ENCODE measurements at places on chromosomes 5 and 9.

DNA sequence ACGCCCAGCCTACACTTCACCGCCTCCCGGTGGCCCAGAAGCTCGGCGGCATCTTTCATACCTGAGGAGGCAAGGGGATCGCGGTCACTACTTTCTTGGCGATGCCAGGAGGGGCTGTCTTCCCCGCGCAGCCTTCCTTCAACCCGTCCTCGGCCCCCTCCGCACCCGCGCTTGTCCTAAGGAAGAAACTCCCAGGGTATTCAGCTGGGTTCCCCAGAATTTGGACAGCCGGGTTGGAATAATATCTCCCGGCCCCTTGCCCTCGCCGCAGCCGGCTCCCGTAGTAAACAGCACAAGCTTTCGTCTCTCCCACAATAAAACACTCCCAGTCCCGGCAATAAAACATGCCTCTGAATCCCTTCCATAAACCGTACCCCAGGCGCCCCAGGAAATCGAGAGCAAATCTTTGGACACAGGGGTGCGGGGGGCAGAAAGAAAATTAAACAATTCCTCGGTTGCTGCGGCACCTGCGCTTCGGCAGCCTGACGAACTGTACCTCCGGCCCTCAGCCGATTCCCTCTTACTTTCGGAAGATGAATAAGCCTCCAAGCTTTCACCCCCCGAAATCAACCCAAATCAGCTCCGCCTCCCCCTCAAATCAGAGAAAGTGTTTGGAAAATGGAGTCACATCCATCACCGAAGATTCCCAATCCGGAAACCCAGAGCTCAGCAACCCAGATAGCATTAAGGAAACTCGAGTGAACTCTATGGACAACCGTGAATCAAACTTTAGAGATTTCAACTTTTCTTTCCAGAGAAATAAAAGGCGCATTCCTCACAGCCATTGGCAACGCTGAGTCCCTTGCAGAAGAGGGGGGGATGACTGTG, 1.1 kb downstream of the OTP start:
- DNase-seq, result no peak

GRCh38 chr5:76408104-76408654, 5.1 kb downstream of the IQGAP2 start:
- no peak for DNase-seq

DNA sequence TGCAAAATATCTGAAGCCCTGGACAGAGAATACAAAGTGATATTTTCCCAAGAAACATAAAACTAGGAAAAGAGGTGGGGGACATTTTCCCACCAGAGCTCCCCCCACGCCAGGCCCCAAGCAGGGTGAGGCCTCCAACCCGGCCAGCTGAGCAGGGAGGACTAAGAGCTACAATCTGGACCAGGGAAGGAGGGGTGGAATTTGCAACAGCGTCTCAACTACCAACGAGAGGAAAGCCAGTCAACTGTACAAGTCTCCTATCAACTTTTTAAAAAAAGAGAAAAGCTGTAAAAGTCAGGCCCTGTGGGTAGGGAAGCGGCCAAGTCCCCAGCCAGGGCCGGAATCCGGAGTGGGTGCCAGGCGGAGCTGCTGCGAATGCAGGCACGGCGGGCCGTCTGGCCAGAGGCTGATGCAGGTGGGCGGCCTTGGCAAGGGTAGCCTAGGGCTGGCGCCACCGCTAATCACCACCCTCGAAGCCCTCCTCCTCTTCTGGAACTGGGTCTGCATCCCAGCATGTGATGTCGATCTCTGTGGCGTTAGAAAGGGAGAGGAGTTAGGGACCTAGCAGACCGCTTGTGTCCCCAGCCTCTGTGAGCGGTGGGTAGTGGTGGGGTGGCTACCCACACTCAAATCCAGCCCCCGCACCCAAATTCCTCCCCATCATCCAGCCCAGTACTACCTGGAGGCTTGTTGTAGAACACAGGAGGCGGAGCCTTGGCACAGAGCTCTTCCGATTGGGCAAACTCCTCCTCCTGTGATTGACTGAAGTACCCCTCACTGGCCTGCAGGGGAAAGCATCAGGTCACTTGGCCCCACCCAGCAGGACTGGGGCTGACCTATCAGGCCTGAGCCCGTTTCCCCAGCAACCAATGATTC, 10.6 kb downstream of the PRR7 start:
- DNase-seq, result no peak

DNA sequence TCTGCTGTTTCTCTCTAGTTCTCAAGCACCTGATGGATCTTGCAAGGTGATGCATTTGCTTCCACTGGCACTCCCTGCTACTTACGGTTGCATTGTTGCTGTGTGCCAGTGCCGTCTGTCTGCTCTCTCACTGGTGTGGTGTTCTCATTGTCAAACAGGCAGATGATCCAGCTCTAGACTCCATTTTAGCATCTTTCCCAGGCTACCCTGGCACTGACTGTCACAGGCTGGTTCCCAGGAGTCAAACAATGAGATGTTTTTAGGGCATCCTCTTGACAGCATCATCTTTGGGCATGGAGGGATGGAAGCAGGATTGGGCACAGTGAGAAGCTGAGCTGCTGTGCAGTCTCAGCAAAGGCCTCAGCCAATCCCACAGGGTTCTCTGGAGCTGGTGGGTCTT, 12.9 kb downstream of the MTRR start:
- DNase-seq, result no peak

- no peak for DNase-seq
These were observed 121.4 kb upstream of the TMEM161B start for GRCh38 chr5:88390096-88390441.

GRCh38 chr9:76893395-76893932, 12.4 kb downstream of the PRUNE2 start:
- DNase-seq, result no peak

DNA sequence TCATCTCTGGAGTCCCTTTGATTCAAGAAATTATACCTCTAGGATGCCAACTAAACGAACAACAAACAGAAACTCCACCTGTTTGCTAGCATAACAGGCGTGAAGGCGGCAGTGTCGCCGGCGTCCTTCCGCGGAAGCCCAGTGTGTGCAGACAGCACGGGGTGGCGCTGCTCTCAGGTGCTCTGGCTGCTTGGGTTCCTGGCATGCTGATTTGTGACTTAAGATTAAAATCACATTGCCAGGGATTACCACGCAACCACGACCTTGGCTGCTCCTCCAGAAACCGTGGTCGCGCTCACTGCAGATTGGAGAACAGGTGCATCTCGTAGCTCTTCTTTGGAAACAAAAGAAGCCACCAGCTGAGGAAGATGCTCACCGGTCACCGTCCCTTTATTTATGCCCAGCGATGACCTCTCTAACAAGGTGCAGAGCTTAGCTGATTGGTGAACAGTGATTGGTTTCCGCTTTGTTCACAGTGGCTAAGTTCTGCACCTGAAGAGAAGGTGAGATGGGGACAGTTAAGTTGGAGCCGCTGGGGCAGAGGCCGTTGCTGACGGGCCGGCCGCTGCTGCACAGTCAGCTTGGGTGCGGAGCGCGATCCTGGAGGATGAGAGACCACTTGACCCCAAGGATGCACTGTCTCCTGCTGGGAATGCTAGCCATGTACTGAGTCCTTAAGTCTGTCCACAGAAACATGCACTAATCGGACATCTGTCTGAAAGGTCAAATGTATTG, 232.3 kb downstream of the FANCC start:
- DNase-seq, result no peak

DNA sequence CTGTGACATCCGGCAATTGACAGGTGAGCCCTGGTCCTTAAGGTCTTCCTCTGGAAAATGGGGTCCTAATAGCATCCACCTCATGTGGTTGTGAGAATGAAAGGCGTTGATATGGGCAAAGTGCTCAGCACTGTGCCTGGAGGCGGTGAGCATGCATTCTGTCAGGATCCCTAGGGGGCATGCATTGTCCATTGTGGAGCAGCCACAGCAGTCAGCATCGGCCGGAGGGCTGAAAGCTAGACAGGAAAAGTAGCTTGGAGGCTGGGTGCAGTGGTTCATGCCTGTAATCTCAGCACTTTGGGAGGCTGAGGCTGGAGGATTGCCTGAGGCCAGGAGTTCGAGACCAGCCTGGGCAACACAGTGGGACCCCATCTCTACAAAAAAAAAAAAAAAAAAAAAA, 122.2 kb downstream of the LHX2 start:
- no peak for DNase-seq

DNA sequence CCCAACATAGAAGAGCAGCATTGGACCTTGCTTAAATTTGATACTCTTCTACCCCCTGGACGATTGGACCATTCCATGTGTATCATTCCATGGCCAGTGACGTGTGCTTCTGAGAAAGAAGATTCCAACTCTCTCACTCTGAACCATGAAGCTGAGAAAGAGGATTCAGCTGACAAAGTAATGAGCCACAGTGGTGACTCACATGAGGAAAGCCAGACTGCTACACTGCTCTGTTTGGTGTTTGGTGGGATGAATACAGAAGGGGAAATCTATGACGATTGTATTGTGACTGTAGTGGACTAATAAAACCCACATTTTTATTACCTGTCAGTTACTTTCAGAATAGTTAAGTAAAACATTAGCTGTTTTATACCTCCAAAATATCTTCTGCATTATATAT, 7.5 kb downstream of the HSPA5 start:
- no peak for DNase-seq

GRCh38 chr5:178249191-178249989, 16.8 kb upstream of the PHYKPL start:
- no peak for DNase-seq

DNA sequence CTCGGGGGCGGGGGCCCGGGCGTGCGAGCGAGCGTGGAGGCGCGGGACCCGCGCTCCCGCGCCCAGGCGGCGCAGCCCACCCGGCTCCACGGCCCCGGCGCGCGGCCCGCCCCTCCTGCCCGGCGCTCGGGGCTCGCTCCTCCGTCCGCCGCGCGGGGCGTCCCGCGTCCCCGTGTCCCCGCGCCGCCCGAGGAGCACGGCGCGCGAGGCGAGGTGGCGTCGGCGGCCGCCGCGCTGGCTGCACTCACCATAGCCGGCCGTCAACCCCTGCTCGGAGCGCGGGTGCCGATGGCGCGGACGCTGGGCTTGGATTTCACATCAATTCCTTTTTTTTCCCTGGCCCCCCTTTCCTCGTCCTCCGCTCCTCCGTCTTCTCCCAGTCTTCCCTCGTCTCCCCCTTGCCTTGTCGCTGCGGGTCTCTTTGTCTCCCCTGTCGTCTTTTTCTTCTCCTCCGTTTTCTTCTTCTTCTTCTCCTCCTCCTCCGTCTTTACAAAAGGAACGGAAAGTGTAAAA, 494 bp downstream of the PTCH1 start:
- DNase-seq, result no peak

DNA sequence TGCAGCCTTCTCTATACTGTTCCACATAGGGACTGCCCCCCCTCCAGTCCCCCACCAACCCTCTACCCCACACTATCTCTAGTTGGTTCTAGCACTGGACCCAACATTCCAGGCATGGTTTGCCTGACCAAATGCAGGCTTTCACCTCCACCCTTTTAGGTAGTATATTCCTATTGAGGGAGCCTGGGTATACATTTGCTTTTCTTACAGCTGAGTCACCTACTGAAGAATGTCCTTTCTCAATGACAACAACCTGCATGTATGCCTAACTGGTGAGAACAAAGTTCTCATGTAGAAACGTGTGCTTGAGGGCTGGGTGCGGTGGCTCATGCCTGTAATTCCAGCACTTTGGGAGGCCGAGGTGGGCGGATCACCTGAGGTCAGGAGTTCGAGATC, 8.2 kb downstream of the TNIP1 start:
- DNase-seq, result no peak

GRCh38 chr9:6757132-6757455, 679 bp upstream of the KDM4C start:
- DNase-seq, result peak; percentile 52

DNA sequence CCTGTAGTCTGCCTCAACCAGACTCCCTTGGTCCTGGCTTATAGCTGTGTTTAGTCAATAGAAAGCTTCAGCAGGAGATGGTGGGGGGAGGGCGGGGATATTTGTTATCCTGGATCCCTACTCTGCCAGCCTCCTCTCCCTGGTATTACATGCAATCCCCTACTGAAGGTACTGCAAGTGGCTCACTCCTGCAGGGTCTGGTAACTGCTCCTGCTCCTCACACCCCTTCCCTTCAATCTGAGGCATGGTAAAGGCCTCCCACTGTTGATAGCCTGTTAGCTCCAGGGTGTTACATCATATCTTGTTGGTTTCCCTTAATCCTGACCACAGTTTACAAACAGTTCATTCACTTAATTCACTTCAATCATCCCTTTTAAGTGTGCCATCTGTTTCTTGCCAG, 137.5 kb downstream of the AP3B1 start:
- no peak for DNase-seq

DNA sequence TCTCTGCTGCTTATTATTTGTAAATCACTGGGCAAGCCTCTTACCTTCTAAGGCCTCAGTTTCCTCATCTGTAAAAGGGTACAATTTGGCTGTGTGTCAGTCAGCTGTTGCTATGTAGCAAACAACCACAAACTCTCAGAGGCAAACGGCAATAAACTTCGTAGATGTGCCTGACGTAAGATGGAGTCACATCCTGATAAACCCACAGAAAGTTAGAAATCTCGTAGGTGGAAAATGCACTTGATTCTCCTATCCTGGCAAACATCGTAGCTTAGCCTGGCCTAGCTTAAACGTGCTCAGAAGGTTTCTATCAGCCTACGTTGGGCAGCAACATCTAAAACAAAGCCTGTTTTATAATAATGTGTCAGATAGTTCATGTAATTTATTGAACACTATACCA, 35.0 kb upstream of the UNC5A start:
- no peak for DNase-seq

DNA sequence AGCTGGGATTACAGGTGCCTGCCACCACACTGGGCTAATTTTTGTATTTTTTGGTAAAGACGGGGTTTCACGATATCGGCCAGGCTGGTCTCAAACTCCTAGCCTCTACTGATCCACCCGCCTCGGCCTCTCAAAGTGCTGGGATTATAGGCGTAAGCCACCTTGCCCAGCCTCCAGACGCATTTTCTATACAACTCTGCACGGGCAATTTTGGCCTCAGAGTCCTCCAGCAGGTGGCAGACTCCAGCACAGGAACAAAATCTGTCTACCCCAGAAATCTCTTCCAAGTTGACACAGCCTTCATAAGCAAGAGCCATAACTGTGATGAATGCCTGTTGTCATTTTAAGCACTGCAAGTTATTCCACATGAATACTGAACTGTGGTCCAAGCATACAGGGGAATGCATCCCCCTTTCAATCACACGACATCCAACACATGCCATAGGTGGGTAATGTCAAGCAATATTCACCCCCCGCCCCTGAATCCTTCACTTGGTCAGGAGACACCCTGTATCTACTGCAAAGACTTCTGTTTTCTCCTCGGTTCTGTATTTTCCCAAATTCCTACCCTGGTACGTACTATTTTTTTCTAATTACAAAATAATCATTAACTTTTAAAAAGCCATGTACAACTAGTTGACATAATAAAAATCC, 50.8 kb downstream of the ALDH7A1 start:
- DNase-seq, result no peak

DNA sequence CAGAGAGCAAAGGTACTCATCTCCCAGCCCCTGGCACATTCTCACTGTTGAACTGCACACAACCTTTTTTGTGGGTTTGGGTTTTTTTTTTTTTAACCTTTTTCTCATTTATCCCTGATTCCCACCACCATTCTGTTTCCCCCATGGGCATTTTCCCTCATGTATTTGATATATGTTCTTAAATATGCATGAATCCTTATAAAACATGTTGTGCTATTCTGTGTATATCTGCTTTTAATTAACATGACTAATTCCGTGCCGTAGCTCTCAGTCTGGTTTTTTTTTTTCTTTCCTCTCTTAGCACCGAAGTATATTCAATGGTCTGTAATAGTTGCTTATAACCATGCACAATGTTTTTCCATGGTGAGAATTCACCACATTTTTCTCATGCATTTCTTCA, 204.5 kb downstream of the RGS3 start:
- DNase-seq, result no peak

GRCh38 chr5:159220206-159220605, 10.9 kb upstream of the RNF145 start:
- no peak for DNase-seq
